ENCODE measurements at places on chromosomes 5 and 9.

DNA sequence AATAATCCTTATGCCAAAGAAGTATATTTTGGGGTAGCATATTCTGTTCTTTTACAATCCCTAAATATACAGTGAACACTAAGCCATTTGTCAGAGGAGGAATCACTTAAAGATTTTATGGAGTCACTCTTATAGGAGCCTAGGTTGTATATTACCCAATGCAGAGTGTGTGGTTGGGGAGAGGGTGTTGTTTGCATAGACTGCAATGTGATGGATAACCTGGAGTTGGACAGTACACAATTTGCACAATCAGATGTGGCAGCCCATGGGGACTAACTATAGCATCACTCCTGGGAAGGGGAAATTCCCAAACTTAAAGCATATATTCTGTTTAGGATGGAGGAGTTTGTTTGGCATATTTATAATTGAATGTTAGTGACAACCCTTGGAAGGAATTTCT, 9.6 kb upstream of the NDFIP1 start:
- no peak for DNase-seq

DNA sequence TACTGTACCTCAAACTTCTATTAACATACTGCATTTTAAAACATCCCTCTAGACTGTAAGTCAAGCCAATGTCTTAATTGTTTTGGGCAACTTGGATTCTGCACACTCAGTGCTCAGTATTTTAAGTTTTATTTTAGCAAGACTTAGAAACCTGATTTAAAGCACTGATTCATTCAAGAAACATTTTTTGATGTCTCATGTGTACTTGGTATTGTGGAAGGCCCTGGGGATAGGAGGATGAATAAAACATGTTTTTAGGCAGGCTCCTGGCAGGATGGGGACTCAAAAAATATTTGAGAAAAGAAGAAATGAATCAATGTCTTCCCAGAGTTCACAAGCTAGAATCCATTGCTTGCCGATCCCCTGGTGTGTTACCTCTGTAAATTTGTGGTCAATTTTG, 334.0 kb upstream of the PUM3 start:
- peak; percentile 24 for DNase-seq

DNA sequence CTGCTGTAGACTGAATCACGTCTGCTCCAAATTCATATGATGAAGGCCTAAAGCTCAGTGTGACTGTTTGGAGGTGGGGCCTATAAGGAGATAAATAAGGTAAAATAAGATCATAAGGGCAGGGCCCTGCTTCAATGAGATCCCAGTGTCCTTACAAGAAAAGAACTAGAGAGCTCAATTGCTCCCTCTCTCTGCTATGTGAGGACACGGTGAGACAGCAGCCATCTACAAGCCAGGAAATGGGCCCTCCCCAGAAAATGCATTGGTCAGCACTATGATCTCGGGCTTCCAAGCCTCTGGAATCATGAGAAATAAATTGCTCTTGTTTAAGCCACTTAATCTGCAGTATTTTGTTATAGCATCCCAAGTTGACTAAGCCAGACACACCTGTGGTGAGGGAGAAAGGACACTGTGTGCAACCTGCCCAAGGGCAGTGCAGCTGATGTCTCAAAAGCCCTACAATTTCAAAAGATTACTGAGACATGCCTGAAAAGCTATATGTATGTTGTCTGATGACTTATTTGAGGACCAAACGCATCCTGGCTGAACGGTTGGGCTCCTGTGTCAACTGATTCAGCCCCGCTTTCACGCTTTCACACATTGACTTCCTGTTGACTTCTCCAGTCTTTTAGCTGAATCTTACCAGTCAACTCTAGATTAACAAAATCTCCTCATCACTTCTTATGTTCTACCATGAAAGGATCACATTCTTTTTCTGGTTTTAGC, 13.2 kb downstream of the GZMK start:
- peak; percentile 36 for DNase-seq

- no peak for DNase-seq
Observed at GRCh38 chr9:99479929-99480328, 257.8 kb downstream of the SEC61B start.

DNA sequence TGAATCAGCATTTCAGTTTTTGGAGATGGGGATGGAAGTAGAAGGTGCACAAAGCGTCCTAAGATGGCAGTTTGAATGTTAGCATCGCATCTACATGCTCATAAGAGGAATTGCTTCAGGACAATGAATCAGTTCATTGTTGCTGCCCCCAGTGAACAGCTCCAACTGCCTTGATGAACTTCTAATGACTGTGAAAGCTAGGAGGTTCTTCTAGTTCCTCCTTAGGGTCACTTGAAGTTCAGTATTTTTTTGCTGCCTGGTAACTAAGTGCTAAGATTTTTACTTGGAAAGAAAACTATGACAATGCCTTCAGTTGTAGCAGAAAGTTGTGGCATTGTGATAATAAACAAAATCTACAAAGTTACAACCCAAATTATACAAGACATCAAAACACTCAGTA, 271.6 kb downstream of the RAB3C start:
- no peak for DNase-seq

DNA sequence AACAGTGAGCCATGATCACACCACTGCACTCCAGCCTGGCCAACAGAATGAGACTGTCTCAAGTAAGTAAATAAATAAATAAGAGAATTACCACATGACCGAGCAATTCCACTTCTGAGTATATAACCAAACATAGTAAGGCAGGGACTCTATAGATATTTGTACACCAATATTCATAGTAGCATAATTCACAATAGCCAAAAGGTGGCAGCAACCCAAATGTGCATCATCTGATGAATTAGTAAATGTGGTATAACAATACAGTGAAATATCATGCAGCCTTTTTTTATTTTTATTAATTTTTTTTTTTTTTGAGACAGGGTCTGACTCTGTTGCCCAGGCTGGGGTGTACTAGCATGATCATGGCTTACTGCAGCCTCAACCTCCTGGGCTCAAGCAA, 33.1 kb downstream of the ALDH7A1 start:
- DNase-seq: peak; percentile 11

GRCh38 chr9:123964761-123965160, 34.8 kb upstream of the DENND1A start:
- no peak for DNase-seq

- DNase-seq: no peak
Observed at GRCh38 chr9:5042661-5043178, 57.6 kb downstream of the JAK2 start.

- no peak for DNase-seq
Observed at GRCh38 chr9:131623655-131624330, 78.5 kb downstream of the PRRT1B start.

- DNase-seq: no peak
Observed at GRCh38 chr9:83447351-83447750, 90.8 kb downstream of the FRMD3 start.

DNA sequence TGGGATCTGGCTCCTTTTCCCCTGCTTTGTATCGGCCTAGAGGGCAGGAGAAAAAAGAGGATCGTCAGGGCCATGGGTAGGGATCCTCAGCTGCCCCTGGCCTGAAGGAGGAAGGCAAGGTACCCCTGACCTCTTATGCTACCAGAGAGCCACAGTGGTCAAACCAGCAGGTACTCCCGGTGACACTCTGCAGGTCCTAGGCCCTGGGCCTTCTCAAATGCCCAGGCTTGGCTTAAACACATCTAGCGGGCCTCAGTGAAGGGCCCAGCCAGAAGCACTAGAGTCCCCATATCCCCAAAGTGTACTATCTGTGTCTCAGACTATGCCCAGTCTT, 3.5 kb downstream of the IRF1 start:
- no peak for DNase-seq

GRCh38 chr9:93576258-93577077, at the start of gene PHF2:
Gene PHF2, plus strand, starts transcription at chr9:93576584. Its CDS starts 190 bp downstream, at chr9:93576774.
- peak; percentile 18 for DNase-seq

- no peak for DNase-seq
Observed at GRCh38 chr5:50550267-50550666, 109.2 kb upstream of the EMB start.

DNA sequence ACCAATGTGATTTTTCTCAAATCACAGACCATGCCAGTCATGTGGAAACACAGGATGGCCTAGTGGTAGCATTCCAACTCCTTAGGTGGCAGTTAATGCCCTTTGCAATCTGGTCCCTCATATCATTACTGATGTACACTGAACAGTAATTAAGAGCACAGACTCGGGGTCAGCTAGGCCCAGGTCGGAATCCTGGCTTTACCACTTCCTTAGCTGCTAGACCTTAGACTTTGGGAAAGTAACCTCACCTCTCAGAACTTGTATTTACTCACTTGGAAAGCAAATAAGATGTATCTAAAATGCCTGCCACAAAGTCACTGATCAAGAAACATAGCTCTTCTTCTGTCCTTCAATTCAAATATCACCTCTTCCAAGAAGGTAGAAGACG, 112.8 kb downstream of the MAPKAP1 start:
- no peak for DNase-seq

- DNase-seq: no peak
Observed at GRCh38 chr9:79565245-79565644, 6.5 kb upstream of the TLE4 start.

- DNase-seq: no peak
Observed at GRCh38 chr5:106966686-106967315, 703.9 kb downstream of the EFNA5 start.

DNA sequence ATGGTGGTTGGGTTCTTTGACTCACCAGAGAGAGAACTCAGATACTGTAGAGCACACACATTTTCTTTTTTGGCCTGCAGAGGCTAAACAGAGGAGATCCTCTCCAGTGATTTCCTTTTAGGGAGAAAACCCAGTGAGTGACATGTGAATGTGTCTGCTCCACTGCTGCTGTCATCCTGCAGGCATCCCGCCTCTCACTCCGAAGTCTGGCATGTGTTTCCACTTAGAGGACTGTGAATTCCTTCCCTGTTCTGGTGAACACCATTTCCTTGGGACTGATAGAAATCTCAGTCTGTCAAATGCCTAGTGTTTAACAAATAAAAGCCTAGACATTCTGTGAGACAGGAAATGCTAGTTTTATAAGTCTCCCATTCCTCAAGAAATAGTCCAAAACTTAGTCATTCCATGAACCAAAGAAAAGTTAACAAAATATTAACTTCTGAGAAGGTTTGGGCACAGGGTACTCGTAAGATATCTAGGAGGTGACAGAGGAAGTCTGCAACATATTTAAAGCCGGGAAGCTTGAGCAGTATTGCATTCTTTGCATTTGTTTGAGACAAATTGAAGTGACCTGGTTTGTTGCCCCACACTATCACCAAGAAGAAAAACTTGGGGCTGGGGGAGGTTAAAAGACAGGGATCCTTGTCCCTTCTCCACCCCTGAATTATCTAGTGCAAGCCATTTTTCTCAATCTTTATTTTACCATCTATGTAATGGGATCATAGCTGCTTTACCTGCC, 74.9 kb upstream of the NIPAL4 start:
- DNase-seq: peak; percentile 100

GRCh38 chr5:124922255-124922975, 176.0 kb upstream of the ZNF608 start:
- no peak for DNase-seq

DNA sequence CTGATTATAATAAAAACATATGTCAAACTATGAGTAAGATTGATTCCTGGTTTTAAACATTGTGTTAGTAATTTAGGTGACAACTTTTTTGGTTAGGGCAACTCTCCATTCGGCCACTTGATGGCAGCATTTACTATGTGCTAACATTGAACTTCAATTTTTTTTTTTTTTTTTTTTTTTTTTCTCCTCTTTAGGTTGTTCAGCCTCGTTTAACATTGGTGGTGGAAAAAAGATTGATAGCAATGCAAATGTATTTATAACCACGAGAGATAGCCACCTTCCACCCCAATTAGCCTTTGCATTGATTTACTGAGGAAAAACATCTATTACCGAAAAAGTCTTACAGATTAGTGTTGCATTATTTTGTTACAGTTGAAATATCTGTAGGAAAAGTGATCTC, 159.1 kb downstream of the CSNK1G3 start:
- peak; percentile 42 for DNase-seq
